ENCODE measurements at places on chromosomes 2 and 18. TPM values are rescaled to one million over a fixed set of nuclear protein-coding genes. Genes with fewer than 3 reads are reported as not detected.
A peak's percentile ranks its signal among the peaks of the same experiment; 100 is the strongest.

GRCh38 chr2:24831221-24832072 is 38.2 kb downstream of the CENPO start:
- DNase-seq, result no peak

DNA sequence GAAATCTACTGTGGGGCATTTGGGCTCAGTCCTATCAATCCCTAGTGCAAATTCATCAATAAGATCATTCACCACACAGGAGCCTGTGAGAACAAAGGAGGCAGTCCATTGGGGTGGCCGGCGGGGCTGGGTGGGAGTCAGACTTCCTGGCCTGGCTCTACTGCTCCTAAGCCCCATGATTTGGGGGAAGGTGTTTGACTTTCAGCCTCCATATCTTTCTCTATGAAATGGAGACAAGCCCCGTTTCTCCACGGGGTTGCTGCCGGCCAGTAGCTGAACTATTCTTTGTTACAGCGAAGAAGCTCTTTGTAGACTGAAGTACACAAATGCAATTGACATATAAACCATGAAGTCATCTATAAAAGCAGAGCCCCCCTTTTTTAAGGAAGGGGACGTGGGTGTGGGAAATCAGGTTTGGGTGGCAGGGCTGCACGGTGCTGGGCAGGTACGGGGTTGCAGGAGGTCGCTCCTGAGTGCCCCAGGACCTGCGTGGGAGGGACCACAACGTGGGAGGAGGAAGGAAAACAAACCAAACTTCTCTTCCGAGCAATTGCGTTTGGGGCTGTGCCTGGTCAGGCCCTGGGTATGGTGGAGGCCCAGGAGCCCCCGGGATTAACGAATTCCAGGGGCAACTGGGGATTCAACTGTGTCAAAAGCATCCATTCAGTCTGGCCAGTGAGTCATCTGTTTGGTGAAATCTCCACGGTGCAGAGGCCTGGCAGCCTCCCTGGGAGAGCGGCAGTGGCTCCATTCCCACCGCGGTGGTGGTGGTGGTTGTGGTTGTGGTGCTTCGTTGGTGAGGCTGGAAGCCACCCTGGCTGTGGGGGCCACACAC is 18.2 kb downstream of the FBLN7 start:
- DNase-seq, result peak; percentile 83

GRCh38 chr2:187233811-187234210 is 214.2 kb downstream of the CALCRL start:
- no peak for DNase-seq

GRCh38 chr2:28405537-28405936 is 12.9 kb downstream of the FOSL2 start:
- no peak for DNase-seq

DNA sequence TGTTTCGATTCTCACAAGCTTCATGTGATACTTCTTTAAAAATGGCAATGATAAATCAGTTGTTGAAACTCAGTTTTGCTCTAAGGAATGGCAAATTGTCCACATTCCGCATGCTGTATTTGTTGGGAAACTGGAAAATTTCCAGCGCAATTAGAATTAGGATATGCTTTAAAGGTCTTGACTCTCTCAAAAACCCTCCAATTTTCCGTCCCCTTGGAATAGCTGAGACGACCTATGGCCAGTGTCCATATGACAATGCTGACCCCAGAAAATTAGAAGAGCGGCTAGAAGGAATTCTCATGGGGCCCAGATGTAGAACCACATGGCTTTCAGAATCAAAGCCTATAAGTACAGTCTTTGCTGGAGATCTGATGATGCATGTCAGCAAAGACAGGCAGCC is 170.8 kb downstream of the TMEM18 start:
- DNase-seq, result no peak

- peak; percentile 30 for DNase-seq
These were observed 6.2 kb upstream of the TWIST2 start for GRCh38 chr2:238841542-238842164.

DNA sequence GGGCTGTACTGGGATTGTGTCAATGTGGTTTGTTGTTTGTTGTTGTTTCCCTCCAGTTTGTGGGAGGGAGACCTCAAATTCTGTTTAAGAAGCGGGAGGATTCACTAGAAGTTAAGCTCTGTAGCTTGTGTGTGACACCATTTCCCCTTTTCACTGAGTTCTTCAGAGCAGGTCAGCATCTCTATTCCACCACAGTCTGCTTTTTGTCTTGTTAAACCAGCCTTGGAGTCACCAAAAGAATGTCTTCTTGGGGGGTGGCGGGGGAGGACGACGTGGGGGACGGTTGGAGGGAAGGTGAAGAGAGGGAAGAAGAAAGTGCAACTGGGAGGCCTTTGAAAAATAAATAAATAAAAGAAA is 2.3 kb upstream of the BCL11A start:
- DNase-seq, result no peak

DNA sequence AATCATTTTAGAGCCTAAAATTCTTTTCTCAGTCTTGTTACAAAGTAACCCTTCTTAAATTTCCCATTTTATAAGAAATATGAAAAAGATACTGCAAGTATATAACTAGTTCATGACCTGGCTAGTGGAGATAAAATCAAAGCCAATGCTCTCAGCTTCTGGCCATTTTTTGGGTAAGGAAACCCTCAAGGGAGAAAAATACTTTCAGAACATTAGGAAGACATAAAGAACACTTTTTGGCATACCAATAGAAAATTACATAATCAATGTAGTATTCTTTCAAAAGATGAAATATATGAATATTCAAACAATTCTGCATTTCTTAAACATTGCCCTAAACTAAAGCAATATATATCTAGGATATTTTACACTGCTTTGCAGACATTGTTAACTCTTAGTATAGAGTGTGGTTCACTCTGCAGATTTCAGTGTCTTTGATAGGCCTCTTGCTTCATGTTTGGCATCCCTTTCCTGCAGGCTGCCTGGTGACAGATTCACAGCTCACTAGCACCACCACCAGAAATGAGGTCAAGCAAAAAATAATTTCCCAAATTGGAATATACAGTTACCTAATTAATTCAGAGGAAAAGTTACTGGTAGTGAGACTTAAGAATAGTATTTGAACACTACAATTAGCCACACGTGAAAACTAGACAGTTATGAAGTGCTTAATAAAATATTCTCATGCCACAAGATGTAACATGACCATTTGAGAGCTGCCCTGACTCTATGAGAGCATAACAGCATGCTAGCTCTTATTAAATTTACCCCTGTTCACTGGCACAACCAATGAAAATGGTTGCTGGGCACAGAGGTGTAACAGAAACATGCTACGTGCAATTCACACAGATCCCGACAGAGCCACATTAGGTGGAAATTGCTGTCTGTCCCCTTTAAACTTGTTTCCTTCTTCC is 36.0 kb downstream of the PAIP2B start:
- no peak for DNase-seq

- DNase-seq, result no peak
These were observed 899 bp downstream of the SLC1A4 start for GRCh38 chr2:64989982-64990614.

DNA sequence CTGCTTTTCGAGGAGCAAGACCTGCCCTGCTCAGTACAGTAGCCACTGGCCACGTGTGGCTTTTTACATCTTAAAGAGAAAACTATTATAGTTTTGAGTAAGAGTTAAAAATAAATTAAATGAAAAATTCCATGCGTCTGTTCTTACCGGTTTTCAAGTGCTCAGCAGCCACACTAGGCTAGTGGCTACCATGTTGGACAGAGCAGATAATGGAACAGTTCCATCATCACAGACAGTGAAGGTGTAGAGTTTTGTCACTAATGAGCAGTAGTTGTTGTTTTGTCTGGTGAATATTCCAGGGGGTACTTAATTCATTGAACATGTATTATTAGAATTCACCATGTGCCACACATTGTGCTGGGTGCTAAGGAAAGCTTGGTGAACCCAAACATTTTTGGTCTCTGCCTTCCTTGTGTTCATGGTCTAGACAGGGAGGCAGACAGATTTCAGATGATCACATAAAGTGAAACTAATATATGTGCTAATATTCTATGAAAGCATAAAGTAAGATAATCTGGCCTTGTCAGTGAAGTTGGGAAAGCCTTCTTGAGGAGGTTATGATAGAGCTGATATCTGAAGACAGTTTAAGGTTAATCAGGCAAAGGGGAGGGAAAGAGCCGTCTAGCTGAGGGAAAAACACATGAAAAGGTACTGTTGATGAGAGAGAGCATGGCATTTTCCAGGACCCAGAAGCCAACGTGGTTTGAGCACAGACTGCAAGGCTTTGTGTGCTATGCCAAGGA is 1.4 kb downstream of the ALMS1 start:
- no peak for DNase-seq

GRCh38 chr18:53757328-53757727 is 467.1 kb downstream of the MBD2 start:
- no peak for DNase-seq

TNFAIP6 gene
- not detected for total RNA-seq

CYP27C1 gene
- not detected for total RNA-seq

TMEM169 gene
- 0.51 TPM for total RNA-seq

DOK6 gene
- not detected for total RNA-seq

FTCDNL1 gene
- total RNA-seq, result 2.1 TPM

UPP2 gene
- not detected for total RNA-seq

CD8B2 gene
- total RNA-seq, result 0.09 TPM
